Stimulated activated naive CD8-positive, alpha-beta T cell treated with anti-CD3 and anti-CD28 coated beads, Interleukin-15, Interleukin-2, amounts not matched to agents 100 U/mL and 50 U/mL, for 24 hours (primary cell): ENCODE measurements at places on chromosomes 12 and 14.

GRCh38 chr14:80784820-80785219 lies 156.7 kb downstream of the CEP128 start:
- DNase-seq, result no peak

DNA sequence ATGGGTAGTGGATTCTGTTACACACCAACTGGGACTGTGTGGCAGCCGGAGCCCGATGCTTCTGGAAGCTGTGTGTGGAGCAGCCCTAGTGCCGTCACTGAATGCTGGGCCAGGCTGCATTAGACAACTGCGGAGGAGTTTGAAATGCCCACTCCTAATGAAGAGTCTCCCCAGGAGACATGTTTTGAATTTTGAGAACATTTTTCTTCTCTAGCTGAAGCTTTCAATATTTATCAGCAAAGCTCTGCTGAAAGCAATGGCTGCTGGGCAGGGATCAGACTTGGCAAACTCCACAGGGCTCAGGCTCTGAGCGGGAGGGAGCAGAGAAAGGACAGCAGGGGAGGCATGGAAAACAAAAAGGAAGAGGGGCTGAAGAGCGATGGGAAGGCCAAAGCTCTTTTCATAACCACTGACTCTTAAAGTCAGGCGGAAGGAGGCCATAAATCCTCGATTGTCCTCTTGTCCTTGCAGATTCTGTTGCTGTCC lies 189.1 kb downstream of the MON2 start:
- no peak for DNase-seq

- DNase-seq, result no peak
These were observed 55.1 kb downstream of the SSH1 start for GRCh38 chr12:108802101-108802961.

DNA sequence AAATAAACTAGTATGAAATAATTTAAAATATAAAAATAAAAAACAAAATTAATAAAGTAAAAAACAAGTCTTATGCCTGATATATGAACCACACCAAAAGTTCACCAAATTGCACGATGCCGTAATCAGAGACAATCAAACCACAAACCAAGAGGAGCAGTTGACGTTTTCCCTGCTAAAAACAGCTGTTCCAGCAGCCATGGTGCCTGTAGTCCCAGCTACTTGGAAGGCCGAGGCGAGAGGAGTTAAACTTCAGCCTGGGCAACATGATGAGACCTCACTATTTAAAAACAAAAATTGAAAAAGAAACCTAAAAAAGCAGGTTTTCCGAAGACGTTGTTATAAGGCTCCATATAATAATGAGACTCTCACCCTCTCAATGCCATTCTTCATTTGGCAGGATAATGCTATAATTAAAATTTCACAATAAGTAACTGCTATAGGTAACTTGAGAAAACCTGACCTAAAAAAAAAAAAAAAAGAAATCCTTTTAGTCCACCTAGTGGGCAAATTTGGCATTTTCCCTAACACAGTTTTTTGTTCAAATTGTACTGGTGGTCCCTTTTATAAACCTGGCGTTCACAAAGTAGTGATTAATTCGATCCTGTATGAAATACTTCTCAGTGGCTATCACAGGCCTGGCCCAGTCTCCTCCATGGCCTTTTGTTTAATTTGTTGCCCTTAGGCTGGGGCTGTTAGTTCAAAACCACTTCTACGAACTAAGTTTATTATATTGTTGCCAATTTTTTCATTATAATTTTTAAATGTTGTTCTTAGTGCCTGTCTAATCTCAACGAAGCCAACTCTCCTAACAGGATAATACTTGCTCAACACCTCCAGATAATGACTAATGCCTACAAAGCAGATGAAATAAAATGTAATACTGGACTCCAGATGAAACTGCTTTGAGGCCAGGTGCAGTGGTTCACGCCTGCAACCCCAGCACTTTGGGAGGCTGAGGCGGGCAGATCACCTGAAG lies 62.1 kb downstream of the TNFAIP2 start:
- no peak for DNase-seq

GRCh38 chr14:38412654-38413053 lies 156.8 kb upstream of the CLEC14A start:
- no peak for DNase-seq

- no peak for DNase-seq
These were observed 907 bp upstream of the EFS start for GRCh38 chr14:23365732-23366425.

DNA sequence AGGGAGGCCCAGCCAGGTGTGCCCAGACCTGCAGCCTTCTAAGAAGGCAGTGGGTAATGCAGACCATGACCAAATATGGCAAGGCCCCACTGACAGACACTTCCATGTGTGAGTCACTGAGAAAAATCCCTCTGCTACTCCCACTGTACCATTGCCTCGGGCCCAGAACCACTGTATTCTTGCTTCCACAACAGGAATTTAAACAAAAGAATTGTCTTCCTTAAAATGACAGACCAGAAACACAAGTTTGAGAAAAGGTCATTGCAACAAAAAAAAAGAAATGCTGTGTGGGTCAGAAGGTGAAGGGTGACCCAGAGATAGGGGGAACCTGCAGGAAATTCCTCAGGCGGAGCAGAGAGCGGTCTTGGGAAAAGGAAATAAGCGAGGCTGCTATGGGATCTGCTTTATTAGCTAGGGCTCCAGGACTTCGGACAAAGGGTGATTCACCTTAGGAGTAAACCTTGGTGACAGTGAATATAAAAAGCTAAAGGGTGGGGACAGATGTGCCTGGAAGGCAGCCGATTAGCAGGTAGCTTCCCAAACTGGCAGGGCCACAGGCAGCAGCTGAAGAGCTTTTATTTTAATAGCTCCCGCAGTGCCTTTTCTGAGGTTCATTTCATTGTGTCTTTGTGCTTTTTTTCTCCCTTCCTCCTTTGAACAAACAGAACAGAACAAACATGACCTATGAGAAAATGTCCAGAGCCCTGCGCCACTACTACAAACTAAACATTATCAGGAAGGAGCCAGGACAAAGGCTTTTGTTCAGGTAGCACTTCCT lies 185.3 kb upstream of the BCL2L14 start:
- no peak for DNase-seq
